Stimulated activated effector memory CD8-positive, alpha-beta T cell treated with anti-CD3 and anti-CD28 coated beads, Interleukin-12 subunit alpha, Interleukin-12 subunit beta, amount 100 ng/mL, for 72 hours (primary cell): ENCODE measurements at places on chromosomes 4 and X.

DNA sequence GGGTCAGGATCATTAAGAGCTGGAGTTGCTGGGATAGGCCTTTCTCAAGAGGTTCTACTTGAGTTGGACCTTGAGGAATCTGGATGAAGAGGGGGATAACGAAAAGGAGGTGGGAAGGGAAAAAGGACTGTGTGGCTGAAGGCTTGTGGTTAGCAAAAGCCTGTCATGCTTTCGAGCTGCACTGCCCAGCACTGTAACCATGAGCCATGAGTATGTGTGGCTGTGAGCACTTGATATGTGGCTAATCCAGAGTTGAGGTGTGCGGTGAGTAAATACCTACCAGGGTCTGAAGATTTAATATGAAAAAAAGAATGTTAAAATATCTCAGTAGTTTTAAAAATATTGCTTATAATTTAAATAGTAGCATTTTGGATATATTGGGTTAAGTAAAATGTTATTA, 11.4 kb downstream of the TMEM165 start:
- DNase-seq: no peak

DNA sequence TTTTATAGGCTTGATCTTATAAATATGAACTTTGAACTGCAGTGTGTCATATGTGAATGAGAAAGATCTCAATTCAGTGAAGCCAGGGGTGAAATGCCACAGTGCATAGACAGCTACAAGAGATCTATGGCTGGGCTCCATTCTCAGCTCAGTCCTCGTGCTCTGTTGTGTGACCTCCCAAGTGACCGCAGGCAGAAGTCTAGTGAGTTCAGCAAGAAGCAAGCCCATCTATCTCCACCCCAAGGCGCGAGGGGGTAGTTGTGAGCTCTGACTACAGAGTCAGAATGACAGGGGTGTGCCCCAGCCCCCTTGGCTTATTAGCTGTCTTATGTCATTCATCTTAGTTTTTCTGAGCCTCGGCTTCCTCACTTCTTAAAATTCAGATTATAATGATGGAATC, 378.3 kb downstream of the FBXW7 start:
- DNase-seq: no peak

DNA sequence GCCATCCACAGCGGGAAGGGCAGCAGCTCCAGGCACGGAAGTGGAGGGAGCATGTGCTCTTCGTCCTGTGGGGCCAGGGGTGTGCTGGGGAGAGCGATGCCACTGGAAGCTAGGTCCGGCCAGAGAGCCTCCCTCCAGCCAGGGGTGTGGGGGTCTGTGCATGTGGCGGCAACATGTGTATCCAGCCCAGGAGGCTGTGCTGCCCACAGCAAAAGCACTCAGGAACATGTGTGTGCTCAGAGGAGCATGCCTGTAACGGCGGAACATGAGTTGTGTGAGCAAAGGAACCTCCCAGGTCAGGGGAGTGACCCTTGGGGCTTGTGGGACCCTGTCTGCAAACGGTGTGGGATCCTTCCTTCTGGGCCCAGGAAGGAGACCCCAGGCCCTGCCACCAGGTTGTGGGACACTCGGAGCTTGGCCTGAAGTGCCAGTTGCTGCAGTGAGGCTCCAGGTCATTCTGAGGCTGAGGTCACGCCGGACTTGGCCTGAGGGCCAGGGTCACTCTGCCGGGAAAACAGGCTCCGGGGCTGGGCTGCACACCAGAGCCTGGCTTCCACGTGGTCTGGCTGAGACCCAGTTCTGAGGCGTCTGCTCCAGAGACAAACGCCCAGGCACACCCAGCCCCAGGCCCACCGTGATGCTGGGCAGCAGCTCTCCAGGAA, 37.2 kb downstream of the CPLX1 start:
- DNase-seq: no peak

- no peak for DNase-seq
Observed at GRCh38 chr4:7031558-7032449, 11.4 kb upstream of the TADA2B start.

GRCh38 chr4:74431113-74431826, 13.7 kb upstream of the AREG start:
- DNase-seq: no peak

DNA sequence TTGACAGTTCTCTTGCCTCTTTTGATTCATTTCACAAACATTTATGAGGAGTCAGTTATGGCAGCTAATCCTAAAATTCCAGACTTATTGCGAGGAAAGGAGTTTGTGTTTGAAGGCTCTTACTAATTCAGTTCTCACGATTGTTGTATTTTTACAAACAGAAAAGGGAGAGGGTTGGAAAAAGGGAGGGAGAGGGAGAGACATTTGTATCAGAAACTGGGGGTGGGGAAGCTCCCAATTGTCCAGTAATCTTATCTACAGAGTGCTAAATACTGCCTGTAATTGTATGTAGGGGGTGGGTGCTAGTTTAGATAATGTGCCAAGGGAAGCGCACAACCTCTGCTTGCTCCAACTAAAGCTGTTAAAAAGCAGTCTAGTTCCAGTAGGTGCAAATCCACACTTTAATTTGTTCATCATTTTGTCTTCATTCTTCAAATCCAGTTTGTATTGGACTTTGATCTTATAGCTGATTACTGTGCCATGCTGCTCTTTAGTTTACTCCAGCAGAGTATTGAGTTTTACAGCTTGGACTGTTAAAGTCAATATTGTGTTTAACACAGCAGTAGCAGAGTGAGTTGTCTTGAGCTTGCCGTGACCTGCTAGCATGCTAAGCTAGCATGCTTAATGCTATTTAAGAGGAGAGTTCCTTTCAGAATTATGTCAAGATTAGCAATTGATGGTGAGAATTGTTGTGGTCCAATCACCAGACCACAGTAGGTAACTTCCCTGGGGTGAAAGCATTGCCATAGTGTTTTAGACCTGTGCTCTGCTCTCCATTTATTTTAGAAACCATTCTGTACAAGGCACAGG, 13.9 kb downstream of the FNIP2 start:
- no peak for DNase-seq

DNA sequence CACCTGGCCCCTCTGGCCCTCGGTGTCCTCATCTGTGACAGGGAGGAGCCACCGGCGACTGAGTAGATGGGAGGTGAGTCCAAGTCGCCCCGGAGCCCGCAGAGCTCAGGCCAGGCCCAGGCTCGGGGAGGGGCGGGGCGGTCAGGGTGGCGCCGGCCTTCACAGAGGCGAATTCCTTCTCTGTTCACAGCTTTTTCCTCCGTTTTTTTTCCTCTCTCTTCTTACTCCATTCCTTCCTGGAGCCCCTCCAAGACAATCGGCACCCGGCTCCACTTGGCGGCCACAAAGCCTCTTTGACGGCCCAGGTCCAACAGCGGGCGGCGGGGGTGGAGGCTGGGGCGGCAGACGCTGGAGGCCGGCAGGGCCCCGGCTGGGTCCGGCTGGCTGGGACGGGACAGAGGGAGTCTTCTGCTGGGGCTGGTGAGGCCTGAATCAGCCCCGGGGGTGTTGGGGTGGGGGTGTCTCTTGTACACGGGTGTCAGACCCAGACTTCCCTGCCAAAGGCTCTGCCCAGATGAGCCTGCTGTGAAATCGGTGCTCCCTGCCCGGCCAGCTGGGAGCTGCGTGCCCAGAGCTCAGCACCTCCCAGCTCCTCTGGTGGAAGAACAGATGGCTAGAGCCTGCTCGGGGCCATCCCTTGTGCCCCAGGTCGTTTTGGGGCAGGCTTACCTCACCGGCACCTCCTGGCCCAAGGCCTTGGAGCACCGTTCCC, 22.6 kb downstream of the FGFRL1 start:
- no peak for DNase-seq

DNA sequence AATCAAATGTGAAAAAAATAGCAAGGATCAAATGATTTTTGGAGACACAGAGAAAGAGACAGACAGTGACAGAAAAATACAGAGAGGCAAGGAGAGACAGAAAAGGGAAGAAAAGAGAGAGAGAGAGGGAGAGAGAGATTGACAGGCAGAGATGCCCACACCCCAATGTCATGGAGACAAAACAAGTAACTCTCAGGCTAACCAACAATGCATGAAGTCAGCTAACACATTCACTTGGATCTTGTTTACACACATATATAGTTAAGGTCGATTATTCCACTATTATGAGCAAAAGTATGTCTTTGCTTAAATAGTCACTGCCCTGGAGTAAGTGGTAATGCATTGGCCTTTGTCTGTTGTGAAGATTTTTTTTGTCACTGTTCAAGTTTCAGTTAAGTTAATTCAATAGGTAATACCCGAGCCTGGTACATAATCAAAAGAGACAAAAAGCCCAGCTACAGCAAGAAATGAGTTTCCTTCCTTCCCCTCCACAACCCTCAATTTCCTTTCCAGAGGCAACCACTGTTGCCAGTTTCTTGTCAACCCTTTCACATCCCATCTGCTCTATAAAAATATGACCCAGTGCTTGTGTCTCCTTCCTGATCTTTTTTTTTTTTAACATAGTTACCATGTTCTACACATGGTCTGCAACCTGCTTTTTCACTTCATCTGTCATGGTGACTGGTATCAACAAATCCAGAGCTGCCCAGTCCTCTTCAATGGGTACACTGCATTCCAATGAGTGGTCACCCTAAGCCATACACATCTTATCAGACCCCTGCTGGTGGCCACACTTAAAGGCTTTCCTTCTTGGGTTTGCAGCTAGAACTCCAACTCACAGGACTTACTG, 52.1 kb downstream of the PROM1 start:
- DNase-seq: no peak

- no peak for DNase-seq
Observed at GRCh38 chr4:53011259-53011905, 149.3 kb downstream of the RASL11B start.

DNA sequence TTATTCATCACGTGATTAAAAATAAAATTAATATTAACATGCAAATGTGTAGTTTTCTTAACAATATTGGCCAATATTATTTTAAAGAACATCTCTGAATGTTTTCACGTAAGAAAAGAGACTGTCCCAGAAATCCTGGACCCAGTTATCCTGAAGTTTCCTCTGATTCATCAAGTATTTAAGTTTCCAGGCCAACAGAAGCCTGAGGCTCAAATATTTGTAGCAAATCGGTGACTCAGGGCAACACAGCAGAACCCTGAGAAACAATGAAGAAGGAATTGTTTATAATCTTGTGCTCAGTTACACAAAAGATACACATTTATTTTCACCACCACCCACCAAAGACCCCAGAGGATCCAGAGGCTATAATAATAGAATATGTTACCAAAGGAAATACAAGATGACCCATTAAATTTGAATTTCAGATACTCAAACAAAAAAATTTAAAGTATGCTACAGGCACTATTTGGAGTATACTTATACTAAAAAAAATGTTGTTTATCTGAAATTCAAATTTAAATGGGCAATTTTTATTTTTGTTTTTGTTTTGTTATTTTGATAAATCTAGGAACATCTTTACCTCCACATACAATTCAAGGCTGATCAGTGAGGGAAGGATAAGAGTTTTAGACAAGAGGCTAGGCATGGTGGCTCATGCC, 33.9 kb upstream of the SLC7A11 start:
- DNase-seq: no peak

GRCh38 chrX:42996861-42997260, 218.9 kb upstream of the PPP1R2C start:
- no peak for DNase-seq
